ENCODE measurements at places on chromosomes 4 and X. TPM values are rescaled to one million over a fixed set of nuclear protein-coding genes. Genes with fewer than 3 reads are reported as not detected.

DNA sequence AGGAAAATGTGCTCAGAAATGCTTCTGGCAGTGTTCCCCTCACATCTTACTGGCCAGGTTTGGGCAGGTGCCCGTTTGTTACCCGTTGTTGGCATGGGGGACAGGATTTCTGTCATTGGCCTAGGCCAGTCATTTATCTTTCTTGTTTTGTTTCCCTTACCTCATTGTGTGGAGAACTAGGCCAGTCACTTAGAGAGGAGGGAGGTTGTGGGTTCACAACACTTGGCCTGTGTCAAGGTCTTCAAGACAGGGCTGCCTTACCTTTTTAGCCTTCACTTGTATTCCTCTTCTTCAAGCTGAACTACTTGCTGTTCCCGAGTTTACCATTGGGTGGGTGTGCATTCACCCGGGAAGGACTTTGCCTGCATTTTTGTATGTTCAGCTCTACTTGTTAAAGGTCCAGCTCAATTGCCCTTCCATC lies 17.7 kb downstream of the SNX25 start:
- no peak for DNase-seq

DNA sequence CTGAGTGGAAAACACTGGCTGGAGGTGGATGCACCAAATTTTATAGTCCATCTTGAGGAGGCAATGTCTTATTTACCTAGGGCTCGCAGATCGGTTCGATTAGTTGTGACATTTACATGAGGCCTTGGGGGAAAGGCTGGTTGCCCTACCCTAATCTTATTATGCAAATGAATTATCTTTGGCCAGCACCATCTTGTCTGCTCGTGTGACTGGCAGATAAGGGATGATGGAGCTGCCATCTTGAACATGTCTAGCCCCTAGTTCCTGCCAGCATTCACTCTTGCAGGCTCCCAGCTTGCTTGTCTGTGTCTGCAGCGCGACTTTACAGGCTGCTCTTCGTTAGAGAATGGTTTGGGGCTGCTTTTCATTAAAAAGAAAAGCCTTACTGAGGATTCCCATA lies 61.9 kb downstream of the SEC24B start:
- no peak for DNase-seq

DNA sequence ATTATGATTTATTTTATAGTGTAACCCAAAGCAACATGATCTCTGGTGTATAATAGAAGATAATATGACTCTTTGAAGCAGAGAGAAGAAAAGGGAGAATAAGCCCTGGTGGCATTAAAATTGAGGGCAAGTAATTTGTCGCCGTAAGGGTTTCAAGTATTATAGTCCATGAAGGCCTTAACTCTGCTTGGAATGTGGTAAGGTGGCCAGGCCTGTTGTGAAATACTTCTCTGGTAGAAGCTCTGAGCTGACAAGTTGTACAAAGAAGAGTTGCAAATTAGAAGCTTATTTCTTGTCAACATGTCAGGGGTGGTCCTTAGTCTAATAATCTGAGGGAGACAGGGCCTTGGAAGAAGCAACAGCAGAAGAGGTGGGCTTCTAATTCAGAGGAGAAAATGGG lies 151.7 kb upstream of the HHIP start:
- no peak for DNase-seq

DNA sequence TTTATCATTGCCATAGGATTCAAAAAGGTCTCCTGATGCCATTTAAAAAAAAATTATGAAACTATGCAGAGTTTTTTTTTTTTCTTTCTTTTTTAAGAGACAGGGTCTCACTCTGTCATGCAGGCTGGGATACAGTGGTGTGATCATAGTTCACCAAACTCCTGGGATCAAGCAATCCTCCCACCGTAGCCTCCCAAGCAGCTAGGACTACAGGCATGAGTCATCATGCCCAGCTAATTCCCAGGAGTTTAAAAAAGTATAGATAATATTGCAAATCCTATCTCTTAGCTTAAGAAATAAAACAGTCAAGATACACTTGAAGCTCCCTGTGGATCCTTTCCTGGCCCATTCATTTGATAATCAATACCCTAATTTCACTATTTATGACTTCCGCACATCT lies 58.6 kb upstream of the PRSS48 start:
- DNase-seq = no peak

GRCh38 chr4:20698382-20698781 lies 1.9 kb upstream of the PACRGL start:
- no peak for DNase-seq

DNA sequence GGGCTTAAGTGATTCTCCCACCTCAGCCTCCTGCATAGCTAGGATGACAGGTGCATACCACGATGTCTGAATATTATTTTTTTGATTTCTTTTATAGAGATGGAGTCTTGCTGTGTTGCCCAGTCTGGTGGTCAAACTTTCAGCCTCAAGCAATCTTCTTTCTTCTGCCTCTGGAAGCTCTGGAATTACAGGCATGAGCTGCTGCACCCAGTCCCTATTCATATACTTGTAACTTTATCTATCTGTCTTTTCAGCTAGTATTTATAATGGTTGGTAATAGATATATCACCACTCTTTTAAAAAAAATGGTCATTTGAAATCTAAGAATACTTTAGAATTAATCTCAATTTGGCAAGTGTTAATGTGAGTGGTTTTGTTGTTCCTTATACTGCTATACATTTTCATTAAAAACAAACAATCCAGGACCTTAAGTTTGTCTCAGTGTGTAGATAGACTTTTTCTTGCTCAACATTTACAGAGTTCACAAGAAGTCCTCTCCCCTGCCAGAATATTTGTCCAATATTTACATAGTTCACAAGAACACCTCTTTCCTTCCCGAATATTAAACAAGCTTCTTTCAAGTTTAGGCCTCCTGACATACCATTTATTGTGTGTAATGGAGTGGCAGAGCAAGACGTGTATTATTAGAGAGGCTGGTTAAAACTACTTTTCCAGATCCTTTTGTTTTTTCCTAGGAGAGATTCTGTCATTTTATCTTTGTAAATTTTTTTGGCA lies 1197.4 kb upstream of the ADGRL3 start:
- DNase-seq = no peak

DNA sequence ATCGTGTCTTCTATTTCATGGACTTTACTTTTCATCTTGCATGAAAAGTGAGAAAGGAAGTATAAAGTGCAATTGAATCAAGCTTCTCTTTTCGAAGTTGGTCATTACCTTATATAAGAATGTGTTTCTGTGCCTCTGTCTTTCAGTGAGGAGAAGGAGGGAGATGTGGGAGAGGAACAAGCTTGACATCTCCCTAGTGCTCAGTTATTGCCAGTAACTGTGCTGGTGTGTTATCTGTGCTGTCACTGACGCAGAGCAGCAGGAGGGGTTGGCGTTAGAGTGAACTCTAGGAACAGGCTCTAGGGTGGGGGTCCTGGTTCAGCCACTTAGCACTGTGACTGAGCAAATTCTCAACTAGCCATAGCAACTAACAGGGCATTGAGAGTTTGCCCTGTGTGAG lies 34.0 kb upstream of the TBC1D9 start:
- DNase-seq = no peak

DNA sequence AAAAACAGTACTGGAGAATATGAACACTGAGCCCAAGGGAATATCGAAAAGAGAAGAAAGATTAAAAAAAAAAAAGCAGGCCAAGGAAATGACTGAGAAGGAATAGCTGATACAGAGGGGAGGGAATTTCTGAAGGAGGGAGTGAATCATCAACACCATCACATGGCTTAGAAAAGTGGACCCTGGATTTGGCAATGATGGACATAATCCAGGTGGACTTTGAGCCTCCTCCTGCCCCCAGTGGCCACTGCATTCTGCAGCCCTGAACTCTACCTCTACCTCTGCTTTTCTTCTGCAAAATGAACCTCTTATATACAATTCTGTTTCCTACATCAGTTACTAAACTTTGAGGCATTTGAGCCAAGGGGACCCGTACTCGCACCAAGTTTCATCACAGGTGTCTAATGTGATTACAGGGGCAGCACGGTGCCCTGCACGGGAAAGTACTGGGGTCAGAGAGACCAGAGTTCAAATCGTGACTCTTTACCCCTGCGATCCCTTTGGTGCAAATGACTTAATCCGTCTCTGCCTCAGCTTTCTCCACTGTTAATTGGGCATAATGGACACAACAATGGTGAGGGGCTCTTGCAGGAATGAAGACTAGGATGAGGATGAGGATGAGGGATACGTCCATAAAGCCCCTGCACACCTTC lies 1.1 kb downstream of the OCIAD2 start:
- DNase-seq = no peak

DNA sequence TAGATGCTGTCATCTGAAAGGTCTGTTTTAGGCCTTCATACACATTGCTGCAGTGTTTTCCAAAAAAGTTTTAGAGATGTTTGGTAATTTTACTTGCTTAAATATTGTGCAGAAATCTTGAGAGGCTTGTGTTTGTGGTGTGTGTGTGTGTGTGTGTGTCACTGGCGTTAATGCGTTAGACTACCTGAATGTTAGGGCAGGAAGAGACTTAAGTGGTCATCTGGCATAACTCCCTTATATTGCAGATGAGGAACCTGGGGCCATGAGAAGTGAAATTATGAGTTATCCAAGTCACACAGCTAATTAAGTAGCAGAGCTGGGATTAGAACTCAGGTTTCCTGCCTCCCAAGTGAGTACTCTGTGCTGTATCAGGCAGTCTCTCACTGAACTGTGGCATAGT lies 1.4 kb downstream of the LSM6 start:
- DNase-seq = no peak

- no peak for DNase-seq
These were observed 54.3 kb downstream of the NRK start for GRCh38 chrX:105876658-105877057.

- DNase-seq = no peak
These were observed 67.9 kb downstream of the GAB1 start for GRCh38 chr4:143404555-143404954.

DNA sequence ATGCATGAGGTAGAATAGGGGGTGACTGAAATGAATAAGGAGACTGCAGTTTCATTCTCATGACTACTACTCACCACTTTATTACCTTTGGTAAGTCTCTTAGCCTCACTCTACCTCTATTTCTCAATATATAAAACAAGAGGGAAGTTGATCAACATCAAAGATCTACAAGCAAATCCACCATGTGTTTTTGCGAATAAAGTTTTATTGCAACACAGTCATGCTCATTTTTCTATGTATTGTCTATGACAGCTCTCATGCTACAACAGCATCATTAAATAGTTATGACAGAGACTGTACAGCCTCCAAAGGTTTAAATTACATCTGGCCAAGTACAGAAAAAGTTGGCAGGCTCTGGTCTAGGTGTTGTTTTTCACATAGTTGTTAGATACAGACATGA lies 72.6 kb upstream of the CPEB2 start:
- no peak for DNase-seq

- DNase-seq = no peak
These were observed 84.3 kb downstream of the SPRY1 start for GRCh38 chr4:123480706-123481418.

DNA sequence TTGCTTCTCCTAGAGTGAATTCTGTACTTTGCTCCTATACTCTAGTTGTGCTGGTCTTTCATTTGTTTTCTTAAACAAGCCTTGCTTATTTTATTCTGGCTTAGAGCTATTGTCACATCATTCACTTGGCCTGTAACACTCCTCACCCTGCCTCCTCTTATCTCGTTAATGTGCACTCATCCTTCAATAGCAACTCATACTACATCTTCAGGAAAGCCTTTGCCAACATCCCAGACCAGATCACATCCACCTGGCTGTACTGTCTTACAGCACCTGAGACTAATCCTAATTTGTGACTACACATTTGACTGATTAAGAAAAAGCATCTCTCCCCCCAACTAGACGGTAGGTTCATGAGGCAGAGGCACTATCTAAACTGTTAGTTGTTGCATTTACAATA lies 80.8 kb downstream of the SLC7A11 start:
- no peak for DNase-seq

DNA sequence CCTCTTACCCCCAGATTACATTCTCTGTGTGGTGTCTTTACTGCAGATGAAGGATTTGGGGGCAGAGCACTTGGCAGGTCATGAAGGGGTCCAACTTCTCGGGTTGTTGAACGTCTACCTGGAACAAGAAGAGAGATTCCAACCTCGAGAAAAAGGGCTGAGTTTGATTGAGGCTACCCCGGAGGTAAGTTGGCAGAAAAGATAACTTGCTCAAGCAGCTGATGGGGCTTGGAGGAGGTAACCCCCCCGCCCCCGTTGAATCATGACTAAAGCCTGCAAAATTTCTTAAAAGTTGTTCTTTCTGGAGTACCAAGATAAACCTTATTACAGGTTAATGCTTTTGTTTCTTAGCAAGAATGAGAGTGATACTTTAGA lies 1.5 kb downstream of the CCNG2 start:
- no peak for DNase-seq

DNA sequence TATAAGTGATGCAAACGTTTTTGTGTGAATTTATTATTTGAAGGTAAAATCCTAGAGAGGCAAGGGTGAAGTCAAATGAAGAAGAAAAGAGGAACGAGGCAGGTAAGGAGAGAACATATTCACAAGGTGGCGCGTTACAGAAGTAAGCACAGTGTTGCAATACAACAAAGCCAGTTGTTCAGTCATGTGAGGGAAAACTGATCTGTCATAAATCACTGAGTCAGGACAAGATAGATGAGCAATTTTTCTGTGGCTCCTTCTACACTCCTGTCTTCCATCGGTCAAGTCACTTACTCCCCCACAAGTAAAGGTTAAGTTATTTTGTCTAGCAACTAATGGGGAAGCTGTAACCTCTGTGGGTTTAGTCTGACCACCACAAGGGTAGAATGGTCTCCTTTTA lies 203.0 kb upstream of the GK2 start:
- DNase-seq = no peak

APLN gene
- 7.9 TPM for total RNA-seq

VCX2 gene
- not detected for total RNA-seq

IL9R gene
- total RNA-seq = 1.2 TPM

DUSP9 gene
- total RNA-seq = not detected

ACE2 gene
- total RNA-seq = 3.4 TPM

P2RY4 gene
- 0.23 TPM for total RNA-seq

SSX4B gene
- total RNA-seq = not detected

XAGE1A gene
- 0.75 TPM for total RNA-seq

All from upper lobe of right lung (tissue), 1 donor.